ENCODE measurements at places on chromosomes 1 and 21.

DNA sequence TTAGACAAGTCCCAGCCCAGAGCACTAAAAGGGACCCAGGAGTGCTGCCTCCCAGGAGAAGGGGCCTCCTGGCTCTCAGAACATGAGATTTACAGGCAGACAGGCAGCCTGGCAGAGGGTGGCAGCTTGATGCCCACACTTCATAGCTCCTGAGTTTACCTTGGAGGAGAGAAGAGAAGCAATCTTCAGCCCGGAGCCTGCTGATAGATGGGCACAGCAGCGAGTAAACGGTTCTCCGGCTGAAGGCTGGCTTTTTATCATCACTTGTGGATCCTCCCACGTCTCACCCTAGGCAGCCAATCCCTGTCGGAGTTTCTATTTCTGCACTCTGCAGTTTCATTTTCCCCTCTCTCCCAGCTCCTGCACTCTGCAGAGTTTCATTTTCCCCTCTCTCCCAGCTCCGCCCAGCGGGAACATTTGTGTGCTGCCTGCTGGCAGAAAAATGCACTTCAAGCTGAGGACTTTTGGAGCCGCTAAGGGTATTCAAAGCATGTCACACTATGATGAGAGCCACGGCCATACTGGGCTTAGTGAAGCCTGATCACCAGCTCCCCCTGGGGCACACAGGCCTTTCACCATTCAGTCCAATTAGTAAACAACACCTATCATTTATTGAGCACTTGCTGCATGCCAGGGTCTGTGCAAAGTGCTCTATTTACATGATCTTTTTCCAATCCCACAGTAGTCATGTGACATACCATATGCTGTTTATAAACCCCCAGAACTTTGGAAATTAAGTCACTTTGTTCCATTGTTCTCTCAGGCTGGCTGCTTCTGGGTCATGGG is at the start of gene IFI6:
Gene IFI6 (minus strand): TSS at position 229 of the 786 bp plus-strand sequence. CDS start 2,878 bp downstream, outside the sequence.
- peak; percentile 90 for DNase-seq

DNA sequence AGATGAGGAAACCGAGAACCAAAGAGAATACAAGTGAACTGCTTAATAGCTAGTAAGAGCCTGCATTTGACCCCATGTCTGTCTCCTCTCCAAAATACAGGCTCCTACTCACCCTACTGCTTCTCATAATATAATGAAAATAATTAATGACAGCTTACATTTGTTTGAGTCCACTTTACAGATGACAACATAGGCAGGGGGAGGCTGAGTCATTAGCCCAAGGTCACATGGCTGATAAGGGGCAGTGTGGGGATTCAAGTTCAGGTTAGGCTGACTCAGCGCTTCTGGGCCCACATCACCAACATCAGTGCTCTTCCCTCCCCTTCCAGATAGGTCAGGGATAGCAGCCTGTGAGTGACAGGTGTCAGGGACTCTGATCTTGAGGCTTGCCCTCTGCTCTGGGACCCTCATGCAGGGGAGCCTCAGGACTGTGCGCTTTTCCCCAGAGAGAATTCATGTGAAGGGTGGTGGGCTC is 16.2 kb downstream of the AZIN2 start:
- no peak for DNase-seq

DNA sequence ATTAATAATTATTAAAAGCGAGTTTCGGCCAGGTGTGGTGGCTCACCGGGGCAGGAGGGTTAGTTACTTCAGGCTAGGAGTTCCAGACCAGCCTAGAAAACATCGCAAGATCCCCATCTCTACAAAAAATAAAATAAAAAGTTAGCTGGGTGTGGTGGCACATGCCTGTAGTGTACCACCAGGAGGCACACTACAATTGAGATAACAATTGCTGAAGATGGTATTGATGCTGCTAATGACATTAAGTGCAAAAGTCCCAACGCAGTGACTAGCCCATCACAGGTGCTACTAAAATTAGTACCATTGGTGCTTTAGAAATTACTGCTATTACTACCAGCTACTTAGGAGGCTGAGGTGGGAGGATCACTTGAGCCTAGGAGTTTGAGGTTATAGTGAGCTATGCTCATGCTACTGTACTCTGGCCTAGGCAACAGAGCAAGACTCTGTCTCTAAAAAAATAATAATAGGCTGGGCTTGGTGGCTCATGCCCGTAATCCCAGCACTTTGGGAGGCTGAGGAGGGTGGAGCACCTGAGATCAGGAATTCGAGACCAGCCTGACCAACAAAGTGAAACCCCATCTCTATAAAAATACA is 156.6 kb downstream of the GREM2 start:
- no peak for DNase-seq

GRCh38 chr1:71586030-71586429 is 505.2 kb upstream of the ZRANB2 start:
- no peak for DNase-seq

- DNase-seq, result no peak
Measured at GRCh38 chr1:181737056-181737455, 253.7 kb downstream of the CACNA1E start.

GRCh38 chr1:235366286-235366685 is 941 bp upstream of the TBCE start:
- no peak for DNase-seq

- DNase-seq, result no peak
Measured at GRCh38 chr1:84078842-84079202, 65.2 kb upstream of the PRKACB start.

- DNase-seq, result no peak
Measured at GRCh38 chr21:34200288-34200905, 127.0 kb downstream of the MRPS6 start.

- DNase-seq, result no peak
Measured at GRCh38 chr1:209652873-209653401, 712 bp upstream of the LAMB3 start.

DNA sequence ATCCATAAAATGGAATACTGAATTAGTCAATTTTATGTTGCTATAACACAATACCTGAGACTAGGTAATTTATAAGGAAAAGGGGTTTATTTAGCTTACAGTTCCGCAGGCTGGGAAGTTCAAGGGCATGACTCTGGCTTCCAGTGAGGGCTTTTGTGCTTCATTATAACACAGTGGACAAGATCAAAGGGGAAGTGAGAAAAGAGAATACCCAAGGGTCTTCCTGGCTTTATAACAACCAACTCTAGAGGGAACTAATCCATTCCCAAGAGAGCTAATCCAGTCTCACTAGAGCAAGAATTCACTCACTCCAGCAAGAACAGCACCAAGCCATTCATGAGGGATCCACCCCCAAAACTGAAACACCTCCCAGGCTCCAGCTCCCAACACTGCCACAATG is 3.1 kb downstream of the KIFAP3 start:
- no peak for DNase-seq

Measured in CD4-positive, alpha-beta T cell treated with Interleukin-4 for 1 hour (primary cell).